Activated gamma-delta T cell treated with anti-CD3 and anti-CD28 coated beads, Interleukin-2, amount 50 U/mL, for 16 hours (primary cell): ENCODE measurements at places on chromosomes 11 and 22.

GRCh38 chr11:72562431-72562830 lies 111.8 kb downstream of the PDE2A start:
- DNase-seq = no peak

- DNase-seq = no peak
Observed at GRCh38 chr22:32404021-32404420, 8.0 kb downstream of the RTCB start.

- DNase-seq = no peak
Observed at GRCh38 chr11:125275905-125276618, 111.5 kb downstream of the PKNOX2 start.

- DNase-seq = no peak
Observed at GRCh38 chr11:23585416-23586104, 725.3 kb upstream of the CCDC179 start.

DNA sequence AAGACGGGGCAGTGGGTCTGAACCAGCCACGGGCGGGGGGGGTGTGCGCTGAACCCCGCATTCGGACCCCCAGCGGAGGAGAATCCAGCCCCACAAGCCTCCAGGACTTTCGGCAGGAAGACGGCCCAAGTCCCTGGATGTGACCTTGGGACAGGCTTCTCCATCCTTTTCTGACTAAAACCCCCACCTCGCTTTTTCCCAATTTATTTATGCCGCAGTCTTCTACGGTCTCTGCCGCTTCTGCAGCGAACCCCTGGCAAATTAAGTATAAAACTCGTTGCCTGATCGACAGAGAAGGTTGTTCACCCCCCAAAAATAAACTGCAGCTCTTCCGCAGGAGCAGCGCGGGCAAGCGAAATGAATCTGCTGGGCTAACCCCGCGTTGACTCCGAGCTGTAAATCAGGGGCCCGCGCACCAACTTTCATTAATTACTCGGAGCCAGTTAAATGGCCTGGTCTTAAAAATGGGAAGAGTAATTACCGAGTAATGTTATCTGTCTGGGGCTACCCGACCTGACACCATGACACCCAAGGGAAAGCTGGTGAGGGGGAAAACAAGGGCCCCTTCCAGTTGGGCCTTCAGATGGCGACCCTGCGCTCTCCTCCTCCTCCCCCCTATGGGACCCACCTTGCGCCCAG lies 6.6 kb downstream of the WT1 start:
- no peak for DNase-seq

- peak; percentile 52 for DNase-seq
Observed at GRCh38 chr22:20456064-20456721, 18.6 kb upstream of the SCARF2 start.

GRCh38 chr11:1483445-1483961 lies 3.1 kb downstream of the MOB2 start:
- no peak for DNase-seq

DNA sequence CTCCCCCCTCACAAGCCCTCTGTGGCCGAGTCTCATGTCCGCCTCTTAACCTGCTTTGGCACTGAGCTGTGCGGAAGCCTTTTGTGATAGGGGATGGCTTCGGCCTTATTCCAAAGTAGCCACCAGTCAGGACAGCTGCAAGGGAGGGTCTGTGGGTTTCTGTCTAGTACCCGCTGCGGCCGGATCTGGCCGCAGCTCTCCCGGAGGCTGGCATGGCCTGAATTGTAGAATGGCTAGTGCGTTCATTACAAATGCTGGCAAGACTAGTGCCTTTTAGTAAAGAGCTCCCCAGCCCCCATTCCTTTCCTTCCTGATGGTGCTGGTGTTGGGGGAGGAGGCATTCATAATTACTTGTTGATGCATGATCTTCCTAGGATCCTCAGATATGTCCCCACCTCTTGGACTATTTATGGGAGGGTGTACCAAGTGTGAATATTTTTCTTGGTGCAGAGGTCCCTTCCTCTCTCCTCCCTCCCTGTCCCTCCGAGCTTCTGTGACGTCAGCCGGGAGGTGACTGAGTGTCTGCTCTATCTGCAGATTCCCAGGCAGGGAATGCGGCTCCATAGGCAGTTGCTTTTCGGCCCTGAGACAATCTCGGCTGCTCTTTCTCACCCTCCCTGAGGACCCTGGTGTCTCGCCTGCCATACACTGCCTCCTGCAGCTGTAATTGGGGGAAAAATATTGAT lies 108.7 kb upstream of the E2F8 start:
- DNase-seq = no peak

DNA sequence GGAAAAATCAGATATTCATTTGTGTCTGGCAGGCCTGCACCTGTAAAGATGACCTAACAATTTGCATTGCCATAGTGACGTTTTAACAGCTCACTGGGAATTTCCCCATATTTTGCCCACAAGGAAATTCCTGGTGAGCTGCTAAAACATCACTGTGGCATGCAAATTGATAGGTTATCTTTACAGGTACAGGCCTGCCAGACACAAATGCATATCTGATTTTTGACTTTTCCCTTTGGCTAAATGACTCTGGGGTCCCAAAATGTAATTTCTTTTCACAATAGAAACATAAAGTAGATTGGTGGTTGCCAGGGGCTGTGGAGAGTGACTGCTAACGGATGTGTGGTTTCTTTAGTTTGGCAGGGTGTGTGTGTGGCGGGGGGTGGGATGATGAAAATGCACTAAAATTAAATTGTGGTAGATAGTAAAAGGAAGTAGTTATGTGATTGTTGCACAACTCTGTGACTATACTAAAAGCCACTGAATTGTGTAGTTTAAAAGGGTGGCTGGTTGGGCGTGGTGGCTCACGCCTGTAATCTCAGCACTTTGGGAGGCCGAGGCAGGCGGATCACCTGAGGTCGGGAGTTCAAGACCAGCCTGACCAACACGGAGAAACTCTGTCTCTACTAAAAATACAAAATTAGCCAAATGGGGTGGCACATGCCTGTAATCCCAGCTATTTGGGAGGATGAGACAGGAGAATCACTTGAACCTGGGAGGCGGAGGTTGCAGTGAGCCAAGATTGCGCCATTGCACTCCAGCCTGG lies 18.5 kb upstream of the FEZ1 start:
- peak; percentile 55 for DNase-seq

- no peak for DNase-seq
Observed at GRCh38 chr11:92626624-92627023, 342.8 kb upstream of the MTNR1B start.

GRCh38 chr11:115379528-115379927 lies 124.7 kb downstream of the CADM1 start:
- DNase-seq = no peak

GRCh38 chr22:31291481-31292235 lies 630 bp downstream of the PIK3IP1 start:
- no peak for DNase-seq

DNA sequence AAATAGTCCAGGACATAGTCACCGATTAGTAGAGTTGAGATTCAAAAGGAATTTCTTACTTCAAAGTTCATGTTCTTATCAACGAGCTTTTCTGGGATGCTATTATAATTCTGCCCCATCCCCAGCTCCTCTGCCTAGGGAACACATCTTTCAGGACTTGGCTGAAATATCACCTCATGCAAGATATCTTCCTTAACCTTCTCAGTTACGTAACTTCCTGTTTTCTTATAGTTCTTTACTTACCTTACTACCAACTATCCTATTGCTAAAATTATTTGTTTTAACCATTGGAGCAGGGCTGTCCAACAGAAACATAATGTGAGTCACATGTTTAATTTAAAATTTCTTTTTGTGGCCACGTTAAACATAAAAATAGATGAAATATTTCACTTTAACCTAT lies 2.3 kb downstream of the NARS2 start:
- DNase-seq = no peak

GRCh38 chr22:41437198-41437597 lies 9.4 kb downstream of the TOB2 start:
- no peak for DNase-seq

DNA sequence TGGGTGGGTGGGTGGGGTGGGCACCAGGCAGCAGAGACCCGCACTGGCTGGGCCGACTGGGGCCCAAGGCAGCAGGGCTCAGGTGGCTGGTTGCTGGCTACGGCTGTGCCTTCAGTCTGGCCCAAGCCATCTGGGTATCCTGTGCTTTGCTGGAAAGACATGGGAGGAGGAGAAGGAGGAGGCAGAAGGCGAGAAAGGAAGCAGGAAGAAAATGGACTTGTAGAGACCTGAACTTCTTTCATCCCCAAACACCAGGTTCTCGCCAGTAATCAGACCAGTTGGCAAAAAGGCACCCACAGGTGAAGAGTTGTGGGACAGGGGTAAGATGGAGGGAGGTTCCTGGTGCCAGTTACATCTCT lies 78.8 kb downstream of the IGLL1 start:
- DNase-seq = no peak

GRCh38 chr22:36246718-36247117 lies 6.2 kb upstream of the APOL1 start:
- no peak for DNase-seq

DNA sequence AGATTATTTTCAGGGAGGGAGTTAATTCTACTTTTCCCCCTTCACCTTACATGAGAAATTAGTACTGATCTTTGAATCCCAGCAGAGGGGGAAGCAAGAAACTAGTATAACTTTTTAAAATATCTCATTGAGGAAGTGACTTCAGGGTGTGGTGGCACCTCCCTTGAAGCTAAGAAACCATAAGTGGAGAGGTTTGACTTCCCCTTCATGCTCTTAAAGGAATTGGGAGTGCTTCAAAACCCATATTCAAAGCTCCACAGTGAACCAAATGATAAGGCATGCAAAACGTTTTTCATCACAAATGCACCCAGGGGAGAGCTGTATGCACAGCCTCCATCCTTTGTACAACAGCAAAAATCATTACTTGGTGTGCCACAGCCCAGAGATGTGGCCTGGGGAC lies 540 bp downstream of the MS4A14 start:
- no peak for DNase-seq

GRCh38 chr22:43921370-43921769 lies 2.2 kb upstream of the PNPLA3 start:
- DNase-seq = no peak

DNA sequence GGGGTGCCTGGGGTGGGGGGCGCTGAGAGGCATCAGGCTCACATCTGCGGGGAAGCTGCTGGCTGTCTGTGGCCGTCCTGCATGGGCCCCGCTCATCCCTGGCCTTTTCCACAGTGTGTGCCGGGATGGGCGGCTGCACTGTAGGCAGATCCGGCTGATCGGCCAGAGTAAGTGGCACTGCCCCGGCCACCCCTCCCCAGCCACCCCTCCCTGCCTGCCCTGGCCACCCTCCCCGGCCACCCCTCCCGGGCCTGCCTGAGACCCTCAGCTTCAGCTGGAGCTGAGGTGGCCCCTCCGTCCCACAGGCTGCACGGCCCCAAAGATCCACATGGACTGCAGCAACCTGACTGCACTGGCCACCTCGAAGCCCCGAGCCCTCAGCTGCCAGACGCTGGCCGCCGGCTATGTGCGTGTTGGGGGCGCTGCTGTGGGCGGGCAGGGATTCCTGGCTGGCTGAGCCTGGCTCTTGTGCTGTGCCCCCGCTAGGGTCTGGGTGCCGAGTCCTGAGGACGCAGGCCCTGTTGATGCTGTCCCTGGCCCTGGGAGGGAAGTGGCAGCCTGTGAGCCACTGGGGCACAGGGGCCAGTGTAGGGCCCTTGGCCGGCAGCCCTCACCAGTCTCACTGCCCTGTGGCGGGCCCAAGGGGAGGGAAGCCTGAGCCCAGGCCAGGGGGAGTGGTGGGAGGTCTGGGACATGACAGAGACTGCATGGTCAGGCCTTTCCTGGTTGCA lies 10.9 kb downstream of the MUC2 start:
- DNase-seq = no peak

DNA sequence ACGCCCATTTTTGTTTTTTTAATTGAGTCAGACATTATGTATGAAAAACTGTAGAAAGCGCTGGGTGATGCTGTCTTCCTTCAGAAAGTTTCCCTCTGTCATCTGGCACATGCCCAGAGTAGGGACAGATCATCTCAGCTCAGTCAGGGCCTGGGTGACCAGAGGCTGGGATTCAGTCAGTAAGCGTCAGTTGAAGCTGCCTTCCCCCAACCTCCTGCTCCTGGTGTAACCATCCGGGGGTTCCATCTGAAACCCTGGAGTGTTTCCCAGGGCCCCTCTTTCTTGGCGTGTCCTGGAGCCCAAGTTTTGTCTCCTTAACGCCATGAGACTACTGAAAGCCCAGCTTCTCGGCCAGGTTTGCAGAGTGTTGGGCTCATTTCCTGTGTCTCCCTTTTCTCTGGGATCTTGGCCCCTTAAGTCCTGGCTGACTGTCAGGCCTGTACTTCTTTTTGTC lies 10.7 kb downstream of the PPFIA1 start:
- DNase-seq = no peak

GRCh38 chr22:49574881-49575702 lies 252.6 kb downstream of the BRD1 start:
- no peak for DNase-seq

DNA sequence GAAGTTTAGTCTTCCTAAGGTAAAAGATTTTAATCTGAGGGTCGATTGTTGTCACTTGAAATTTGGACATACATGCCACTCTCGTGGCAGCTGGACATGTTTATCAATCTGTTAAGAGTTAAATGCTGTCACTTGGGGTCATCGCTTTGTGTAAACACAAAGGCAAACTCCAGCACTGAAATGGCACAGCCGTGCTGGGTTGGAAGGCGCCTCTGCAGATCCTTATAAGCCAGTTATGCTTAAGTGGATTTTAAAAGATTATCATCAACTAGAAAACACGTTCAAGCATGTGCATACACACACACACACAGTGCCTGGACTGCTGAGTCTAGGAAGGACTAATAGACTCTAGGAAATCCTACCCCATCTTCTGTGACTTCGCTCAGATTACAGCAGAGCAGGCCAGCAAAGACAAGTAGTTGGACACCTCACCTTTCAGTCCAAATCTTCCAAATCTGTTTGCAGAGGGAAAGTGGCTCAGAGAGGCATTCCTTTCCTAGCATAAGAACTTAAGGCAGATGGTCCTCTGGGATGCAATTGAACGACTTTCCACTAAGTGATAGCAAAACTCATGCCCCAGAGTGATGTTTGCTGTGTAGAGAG lies 83.7 kb downstream of the CACNG2 start:
- DNase-seq = no peak

DNA sequence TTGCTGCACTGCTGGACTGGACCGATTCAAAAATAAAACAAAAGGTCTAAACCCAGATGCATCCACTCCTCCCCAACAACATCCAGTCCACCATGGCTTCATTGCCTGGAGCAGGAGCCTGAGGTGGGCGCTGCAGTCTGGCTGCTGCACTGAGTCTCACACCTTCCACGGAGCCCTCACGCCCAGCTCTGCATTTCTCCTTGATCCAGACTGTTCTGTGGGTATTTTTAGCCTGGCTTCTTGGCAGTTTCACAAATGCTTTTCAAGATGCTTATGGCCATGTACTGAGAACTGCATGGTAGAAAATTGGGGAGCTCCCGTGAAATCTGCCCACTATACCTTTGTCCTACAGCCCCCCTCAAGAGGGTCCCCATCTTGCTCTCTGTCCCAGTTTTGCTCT lies 53.3 kb upstream of the JAM3 start:
- no peak for DNase-seq

GRCh38 chr11:123483058-123483457 lies 53.0 kb downstream of the GRAMD1B start:
- no peak for DNase-seq

DNA sequence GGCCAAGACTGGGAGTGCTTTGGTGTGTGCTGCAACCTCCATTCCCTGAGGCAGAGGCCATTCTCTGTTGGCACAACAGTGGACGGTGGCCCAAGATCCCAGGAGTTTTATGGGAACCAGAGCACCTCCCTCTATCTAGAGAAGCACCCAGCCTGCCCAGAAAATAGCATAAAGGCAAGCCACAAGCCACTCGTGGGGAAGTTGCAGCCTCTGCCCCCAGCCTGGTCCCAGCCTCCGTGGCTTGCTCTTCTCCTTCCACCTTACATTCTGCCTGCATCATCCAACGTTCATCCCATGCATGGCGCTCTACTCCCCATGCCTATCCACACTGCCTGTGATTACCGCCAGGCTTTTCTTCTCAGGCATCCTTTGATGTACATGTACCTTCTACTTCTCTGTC lies 15.8 kb downstream of the IL17RA start:
- no peak for DNase-seq
